ENCODE measurements at places on chromosomes 1 and 21. TPM values are rescaled to one million over a fixed set of nuclear protein-coding genes. Genes with fewer than 3 reads are reported as not detected.

Gene TPRG1L
- 30.6 TPM for total RNA-seq

Gene COA6
- total RNA-seq: 13.8 TPM

- peak overlapping the region; percentile 48 for H3K27ac ChIP-seq
- H3K36me3 ChIP-seq: no peaks in the 10 kb centered on the region
- DNase-seq: peak; percentile 22
- H3K4me3 ChIP-seq: no peak overlapping the region
- no peaks in the 10 kb centered on the region for H3K27me3 ChIP-seq
Measured at GRCh38 chr1:92909321-92909720, 51.9 kb downstream of the DIPK1A start.

DNA sequence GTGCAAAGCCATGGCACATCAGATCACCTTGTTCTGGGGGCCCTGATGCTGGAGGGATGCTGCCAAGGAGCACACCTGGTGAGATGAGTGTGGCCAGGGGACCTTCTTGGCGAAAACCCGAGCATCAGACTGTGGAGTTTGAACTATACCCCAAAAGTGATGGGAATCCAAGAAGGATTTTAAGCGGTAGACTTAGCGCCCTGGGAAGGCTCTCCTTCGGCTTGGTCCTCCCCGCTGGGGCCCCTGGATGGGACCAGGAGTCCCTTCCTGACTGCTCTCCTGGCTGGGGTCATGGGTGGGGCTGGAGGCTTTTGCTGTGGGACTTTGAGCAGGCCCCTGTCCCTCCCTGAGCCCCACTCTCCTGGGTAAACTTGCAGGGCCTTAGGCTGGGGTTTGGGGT is 10.5 kb downstream of the ZNF362 start:
- H3K36me3 ChIP-seq: no peaks in the 10 kb centered on the region
- no peaks in the 10 kb centered on the region for H3K27me3 ChIP-seq
- DNase-seq: no peak
- H3K27ac ChIP-seq: no peak overlapping the region

Measured in uterus (tissue), 4 donors.